ENCODE measurements at places on chromosomes 1 and 21. TPM values are rescaled to one million over a fixed set of nuclear protein-coding genes. Genes with fewer than 3 reads are reported as not detected.

CBS gene
- total RNA-seq: 63.3 TPM

CACNA1S gene
- not detected for total RNA-seq

DMRTA2 gene
- total RNA-seq: 0.18 TPM

PLD5 gene
- total RNA-seq: under 0.01 TPM
